Vagina (tissue), 2 donors: ENCODE measurements at places on chromosomes 12 and 14. TPM values are rescaled to one million over a fixed set of nuclear protein-coding genes. Genes with fewer than 3 reads are reported as not detected.

GRCh38 chr12:126219654-126220279, 1154.5 kb downstream of the AACS start:
- no peak for DNase-seq

DNA sequence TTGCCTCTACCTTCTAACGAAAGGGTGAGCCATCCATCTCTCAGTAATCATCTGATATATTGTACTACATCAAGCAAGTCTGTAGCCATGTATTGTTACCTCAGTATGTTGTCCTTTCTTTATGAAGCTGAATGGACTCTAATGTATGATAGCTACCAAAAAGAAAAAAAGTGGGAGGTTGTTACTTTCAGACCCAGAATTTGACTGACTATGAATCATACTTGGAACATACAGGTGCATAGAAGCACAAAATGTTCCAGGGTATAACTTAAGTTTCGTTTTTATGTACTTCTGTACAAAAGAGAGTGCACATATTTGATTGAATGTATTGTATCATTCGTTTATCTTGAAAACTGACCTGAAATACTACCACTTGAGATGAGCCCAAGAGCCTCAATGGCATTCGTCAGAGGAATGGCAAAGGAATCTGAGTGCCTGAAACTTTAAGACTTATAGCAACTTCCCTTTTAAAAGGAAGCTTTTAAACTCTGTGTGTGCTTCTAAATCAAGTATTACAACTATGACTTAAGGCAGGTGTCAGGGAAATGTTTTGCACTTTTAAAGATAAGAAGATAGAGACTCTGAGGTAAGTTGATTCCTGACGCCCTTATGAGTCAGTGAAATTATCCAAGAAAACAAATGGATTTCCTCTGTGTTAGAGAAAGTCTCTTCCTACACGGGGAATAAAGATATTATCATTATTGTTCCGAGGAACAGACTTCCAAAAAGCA, 951.5 kb downstream of the GALC start:
- DNase-seq: no peak

DNA sequence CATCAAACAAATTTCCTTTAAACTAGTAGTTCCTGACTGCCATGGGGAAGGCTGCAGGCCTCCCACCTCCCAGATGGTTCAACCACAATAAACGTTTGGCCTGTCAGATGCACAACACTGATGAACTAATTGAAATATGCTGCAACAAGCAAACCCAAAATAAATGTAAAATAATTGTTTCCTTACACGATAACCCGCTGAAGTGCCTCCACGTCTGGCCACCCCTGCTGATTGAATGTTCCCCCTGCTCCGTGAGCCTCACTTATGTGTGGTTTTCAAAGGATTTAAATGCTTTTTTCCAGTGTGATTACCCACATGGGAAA, 8.4 kb downstream of the PITPNM2 start:
- DNase-seq: no peak

DNA sequence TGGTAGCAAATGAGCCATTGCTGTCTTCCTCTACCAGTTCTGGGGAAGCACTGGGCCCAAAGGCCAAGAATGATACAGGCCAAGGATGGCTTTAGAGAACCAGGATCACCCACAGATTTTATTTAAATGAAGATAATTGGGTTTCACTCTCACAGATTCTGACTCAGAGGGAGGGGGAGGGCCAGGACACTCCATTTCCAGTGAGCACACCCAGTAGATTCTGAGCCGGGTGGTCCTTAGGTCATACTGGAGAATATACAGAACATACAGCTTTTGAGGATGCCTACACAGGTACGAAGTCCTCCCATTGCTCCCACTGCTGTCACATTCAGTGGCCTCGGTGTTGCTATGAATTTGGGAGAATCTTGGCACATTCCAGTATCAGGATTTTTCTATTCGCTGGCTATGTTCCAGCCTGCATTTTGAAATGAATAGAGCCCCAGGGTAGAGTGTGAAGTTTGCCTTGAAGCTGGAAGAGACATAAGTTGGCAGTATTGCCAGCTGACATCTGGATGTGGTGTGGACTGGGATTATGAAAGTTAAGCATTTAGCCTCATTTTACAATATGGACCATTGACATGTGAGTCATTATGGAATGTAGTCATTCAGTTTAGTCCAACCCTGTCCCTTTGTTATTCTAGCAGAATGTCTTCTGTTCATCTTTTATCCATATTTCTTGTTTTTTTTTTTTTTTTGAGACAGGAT, 45.8 kb upstream of the POC1B start:
- DNase-seq: no peak

The ZNF891 gene
- 3.4 TPM for total RNA-seq

The NRIP2 gene
- total RNA-seq: 1.2 TPM

The RBMS2 gene
- total RNA-seq: 20.6 TPM

The ASCL1 gene
- not detected for total RNA-seq

DNA sequence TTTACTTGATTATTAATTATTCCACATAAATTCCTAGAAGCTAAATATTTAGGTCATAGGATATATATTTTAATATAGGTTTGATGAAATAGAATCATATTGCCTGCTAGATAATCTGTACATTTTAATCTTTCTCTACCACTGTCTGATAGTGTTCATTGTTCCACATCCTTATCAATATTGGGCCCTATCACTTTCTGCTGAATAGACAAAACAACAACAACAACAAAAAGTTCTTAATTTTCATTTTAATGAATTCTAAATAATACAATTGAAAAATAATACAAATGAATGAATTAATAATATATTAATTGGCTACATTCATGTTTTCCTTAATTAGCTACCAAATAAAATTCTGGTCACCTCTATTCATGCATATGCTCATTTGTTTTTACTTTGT, 1437.2 kb downstream of the LRFN5 start:
- DNase-seq: no peak

The A2ML1 gene
- total RNA-seq: 194 TPM

GRCh38 chr14:21367582-21368144, 16.2 kb downstream of the SUPT16H start:
- DNase-seq: no peak

The TAOK3 gene
- 41.0 TPM for total RNA-seq

GRCh38 chr12:128844031-128844635, 9.1 kb upstream of the GLT1D1 start:
- DNase-seq: no peak

The B4GALNT1 gene
- total RNA-seq: 7.6 TPM

DNA sequence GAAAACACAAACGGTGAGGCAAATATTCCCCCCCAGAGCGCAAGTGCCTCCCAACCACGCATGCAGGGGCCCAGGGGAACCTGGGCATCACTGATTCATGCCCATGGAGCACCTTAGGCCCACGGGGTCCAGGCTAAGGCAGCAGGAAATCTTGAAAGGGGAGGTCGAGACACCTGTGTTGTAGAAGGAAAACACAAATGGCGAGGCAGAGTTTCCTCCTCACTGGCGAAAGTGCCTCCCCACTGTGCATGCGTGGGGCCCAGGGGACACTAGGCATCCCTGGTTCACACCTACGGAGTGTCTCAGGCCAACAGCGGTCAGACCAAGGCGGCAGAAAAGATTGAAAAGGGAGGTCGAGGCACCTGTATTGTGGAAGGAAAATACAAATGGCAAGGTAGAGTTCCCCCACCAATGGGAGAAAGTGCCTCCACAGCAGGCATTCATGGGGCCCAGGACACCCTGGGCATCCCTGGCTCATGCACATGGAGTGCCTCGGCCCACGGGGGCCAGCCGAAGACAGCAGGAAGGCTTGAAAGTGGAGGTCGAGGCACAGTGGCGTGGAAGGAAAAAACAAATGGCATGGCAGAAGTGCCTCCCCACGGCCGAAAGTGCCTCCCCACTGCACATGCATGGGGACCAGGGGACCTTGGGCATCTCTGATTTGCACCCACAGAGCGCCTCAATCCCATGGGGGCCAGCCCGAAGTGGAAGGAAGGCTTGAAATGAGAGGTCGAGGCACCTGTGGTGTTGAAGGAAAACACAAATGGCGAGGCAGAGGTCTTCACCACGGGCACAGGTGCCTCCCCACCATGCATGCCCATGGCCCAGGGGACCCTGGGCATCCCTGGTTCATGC, 368.8 kb downstream of the ALG10 start:
- DNase-seq: no peak

The TSPAN8 gene
- 2.9 TPM for total RNA-seq

The LRP1-AS gene
- not detected for total RNA-seq

DNA sequence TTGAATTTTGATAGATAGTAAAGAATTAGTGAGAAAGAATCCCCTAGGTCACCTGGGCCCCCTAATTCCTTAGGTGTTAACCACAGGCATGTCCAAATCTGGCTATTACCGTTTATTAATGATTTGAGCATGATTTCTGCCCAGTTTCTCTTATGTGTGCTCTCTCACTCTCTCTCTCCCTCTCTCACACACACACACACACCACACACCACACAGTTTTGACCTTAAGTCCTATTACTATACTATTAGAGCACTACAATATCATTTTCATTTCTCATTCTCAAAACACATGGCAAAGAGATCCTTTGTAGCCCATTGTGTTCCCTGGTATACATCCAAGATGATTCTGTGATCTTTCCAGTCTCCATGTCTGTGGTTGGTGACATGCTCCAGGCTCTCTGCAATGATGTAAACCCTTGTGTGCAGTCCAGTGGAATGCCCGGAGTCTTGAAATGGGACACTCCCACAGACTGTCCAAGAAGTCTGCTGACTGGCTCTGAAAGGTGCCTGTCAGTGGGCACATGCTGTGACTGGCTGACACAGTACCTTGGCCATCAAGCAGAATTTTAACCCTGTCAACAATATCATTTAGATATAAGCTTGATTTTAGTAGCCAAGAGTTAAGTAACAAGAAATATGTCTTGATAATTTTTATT, 96.2 kb downstream of the FIGNL2 start:
- DNase-seq: no peak

The MMP17 gene
- 5.2 TPM for total RNA-seq

The TAS2R30 gene
- 15.7 TPM for total RNA-seq

DNA sequence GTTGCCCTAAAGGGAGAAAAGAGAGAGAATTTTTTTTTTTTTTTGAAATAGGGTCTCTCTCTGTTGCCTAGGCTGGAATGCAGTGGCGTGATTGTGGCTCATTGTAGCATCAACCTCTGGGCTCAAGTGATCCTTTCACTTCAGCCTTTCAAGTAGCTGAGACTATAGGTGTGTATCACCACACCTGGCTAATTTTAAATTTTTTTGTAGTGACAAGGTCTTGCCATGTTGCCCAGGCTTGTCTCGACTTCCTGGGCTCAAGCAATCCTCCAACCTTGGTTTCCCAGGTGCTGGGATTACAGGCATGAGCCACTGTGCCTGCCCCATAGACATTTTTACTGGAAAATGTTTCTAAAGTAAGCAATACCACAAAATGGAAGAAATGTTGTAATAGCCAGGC, 36.8 kb downstream of the YARS2 start:
- no peak for DNase-seq

GRCh38 chr12:56932867-56933266, 1.3 kb downstream of the SDR9C7 start:
- peak; percentile 85 for DNase-seq

DNA sequence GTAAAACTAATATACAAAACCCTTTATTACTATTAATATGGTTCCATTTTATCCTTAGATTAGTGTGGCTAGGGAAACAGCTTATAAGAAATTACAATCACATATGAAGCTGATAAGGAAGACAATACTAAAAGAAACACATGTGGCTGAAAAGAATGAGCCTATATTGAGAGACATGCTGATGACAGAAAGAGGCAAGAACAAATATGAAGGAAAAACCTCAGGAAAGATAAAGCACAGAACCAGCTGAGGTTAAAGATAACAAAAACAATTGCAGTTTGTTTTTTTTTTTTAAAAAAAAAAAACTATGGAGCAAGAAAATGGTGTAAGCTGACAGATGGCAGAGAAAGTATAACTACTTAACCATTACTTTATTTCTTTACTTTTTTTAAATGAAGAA, 69.2 kb upstream of the OSBPL8 start:
- DNase-seq: no peak

GRCh38 chr12:1099158-1099557, 108.1 kb downstream of the ERC1 start:
- DNase-seq: no peak

DNA sequence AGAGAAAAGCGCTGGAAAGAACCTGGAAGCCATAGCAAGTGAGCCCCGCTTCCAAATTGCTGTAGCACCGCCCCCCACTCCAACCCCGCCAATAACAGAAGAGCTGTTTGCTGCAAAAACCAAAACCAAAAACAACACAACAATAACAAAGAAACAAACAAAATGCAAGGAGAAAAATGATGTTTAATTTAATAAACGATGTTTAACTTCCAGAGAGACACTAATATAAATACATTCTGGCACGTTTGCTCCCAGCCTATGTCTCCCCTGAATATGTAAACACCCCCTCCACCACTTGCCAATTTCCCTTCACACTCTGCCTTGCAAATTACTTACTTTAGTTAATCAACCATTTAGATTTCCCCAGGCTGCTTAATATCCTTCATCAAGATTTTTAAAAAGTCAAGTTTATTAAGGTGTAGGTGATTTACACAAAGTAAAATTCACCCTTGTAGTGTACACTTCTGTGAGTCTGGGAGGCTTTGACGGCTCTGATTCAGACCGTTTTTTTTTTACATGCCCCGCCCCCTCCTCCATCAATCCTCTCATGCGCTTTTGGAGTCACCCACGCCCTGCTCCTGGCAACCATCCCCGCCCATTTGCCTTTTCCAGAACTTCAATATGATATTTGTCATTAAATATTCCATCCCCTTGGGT, 482 bp upstream of the IFI27L2 start:
- peak; percentile 77 for DNase-seq

The KLHL33 gene
- total RNA-seq: 1.2 TPM

The OR4E2 gene
- not detected for total RNA-seq

The TAS2R42 gene
- total RNA-seq: not detected

GRCh38 chr12:112788205-112788604, 3.3 kb upstream of the RPH3A start:
- DNase-seq: no peak

GRCh38 chr12:2214411-2214810, 161.6 kb downstream of the CACNA1C start:
- no peak for DNase-seq

DNA sequence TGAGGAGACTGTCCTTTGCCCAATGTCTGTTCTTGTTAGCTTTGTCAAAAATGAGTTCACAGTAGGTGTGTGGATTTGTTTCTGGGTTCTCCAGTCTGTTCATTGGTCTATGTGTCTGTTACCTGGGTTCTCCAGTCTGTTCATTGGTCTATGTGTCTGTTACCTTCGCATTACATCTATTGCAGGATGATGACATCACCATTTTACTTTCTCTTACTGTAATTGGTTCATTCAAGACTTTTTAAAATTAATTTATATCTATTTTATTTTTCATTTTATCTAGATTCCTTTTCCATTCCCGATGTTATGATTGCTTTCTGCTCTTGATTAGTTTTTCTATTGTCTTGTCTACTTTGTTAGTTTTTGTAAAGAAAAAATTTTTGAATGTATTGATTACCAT, 615.5 kb downstream of the SOX5 start:
- no peak for DNase-seq
